Stimulated activated CD4-positive, alpha-beta T cell treated with anti-CD3 and anti-CD28 coated beads, Interleukin-4, amount 100 ng/mL, for 24 hours (primary cell): ENCODE measurements at places on chromosomes 3 and 15.

DNA sequence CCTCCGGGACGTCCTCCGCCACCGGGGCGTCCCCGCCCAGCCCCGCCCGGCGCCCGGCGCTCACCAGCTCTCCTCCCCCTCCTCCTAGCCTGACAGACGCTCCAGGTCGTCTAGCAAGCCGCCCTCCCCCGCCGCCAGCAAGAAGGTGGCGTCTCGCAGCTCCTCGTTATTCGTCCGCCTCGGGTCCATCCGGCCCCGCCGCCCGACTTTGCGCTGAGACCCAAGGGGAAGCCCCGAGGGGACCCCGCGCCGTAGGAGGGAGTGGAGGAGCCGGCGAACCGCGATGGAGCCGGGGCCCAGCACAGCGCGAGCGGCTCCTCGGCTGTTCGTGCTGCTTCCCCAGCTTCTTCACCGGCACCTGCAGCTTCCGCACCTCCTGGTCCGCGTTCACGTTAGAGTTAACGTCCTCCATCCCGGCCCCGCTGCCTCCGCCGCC, 26.3 kb upstream of the MTHFS start:
- DNase-seq, result peak; percentile 71

DNA sequence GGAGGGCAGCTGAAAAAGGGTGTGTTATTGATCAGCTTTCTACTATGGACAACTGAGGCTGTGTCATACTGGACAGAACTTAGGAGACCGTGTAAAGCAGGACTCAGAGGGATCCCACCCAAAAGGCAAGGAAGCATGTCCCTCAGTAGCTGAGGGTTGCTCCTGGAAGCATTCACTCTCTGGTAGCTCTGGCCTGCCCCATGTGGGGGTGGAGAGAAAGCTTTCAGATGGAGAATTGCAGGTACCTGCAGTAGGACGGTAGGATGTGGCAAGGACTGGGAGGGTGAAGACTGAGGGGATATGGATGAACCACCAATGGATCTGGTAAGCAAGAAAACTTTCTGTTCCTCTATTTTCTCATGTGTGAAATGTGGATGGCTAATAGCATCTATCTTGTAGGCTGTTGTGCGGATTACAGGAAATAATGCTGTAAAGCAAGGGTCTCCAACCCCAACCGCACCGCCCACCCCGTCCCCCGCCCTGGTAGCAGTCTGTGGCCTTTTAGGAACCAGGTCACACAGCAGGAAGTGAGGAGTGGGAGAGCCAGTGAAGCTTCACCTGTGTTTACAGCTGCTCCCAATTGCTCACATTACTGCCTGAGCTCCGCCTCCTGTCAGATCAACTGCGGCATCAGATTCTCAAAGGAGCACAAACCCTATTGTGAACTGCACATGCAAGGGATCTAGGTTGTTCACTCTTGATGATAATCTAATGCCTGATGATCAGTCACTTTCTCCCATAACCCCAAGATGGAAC, 157.7 kb upstream of the PROK2 start:
- no peak for DNase-seq

- no peak for DNase-seq
Measured at GRCh38 chr3:75180235-75180944, 483.7 kb upstream of the FRG2C start.

DNA sequence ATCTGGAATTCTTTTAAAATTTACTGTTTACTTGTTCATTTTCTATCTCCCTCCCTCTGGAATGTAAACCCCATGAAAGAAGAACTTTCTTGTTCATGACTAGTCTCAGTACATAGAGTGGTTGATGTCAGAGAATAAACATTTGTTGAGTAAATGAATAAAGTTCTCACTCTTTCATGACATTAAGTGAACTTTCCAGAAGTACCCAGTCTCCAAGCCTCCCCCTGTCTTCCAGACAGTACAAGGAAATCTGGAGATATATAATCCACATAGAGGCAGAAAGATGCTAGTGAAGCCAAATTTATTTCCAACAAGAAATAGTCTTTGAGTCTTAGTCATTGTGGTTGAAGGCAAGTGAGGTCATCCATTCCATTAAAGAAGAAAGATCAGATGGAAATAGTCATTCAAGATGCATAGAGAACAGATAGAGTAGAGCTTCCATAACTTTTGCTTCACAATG, 71.5 kb upstream of the GALNT15 start:
- no peak for DNase-seq

GRCh38 chr15:68801572-68802148, 19.0 kb downstream of the ANP32A start:
- no peak for DNase-seq
